Stomach (tissue), 19 donors: ENCODE measurements at places on chromosomes 1 and 21. TPM values are rescaled to one million over a fixed set of nuclear protein-coding genes. Genes with fewer than 3 reads are reported as not detected.

BATF3 gene
- 1.2 TPM for total RNA-seq

BTBD8 gene
- total RNA-seq: 1.4 TPM

CEP85 gene
- 10.3 TPM for total RNA-seq

ADAMTSL4 gene
- total RNA-seq: 32.3 TPM

C8B gene
- total RNA-seq: not detected

INSRR gene
- total RNA-seq: not detected

CHIA gene
- 23.2 TPM for total RNA-seq

ZNF669 gene
- 5.2 TPM for total RNA-seq

DNAH14 gene
- 158 TPM for total RNA-seq

LRRC40 gene
- 2.3 TPM for total RNA-seq

THEMIS2 gene
- total RNA-seq: 17.6 TPM

CELA3B gene
- total RNA-seq: not detected

SLC16A4 gene
- 0.89 TPM for total RNA-seq

GFI1 gene
- total RNA-seq: 1.3 TPM

DNA sequence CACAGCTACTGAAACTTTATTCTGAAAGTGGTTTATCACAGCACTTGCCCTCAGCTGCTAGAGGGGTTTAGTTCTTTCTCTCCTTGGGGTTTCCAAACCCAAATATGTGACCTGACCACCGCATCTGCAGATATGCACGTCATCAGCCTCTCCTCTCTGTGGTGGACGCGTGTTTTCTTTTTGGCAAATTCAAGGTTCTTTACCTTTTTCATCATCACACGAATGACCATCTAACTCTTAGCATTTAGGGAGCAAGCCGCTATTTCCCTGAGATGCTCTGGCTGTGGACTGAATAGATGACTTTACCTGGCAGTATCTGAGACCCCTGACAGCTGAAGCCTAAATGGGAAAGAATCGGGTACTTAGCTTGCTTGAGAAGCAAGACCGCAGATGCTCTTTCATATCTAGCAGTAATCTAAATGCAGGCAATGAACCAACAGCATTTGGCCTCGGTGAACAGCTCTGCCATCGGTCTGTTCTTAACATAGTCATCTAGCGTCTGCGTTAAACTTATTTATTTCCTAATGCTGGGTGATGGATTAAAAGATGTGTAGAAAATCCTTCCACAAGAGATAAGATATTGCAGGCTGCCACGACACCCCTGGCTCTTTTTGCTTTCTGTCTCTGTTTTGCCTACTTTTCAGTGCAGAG lies 463.4 kb downstream of the CAMTA1 start:
- H3K27me3 ChIP-seq: no peaks in the 10 kb centered on the region
- H3K36me3 ChIP-seq: no peaks in the 10 kb centered on the region
- no peak overlapping the region for H3K4me3 ChIP-seq
- H3K27ac ChIP-seq: no peak overlapping the region
- no peak for DNase-seq

- no peak overlapping the region for H3K4me3 ChIP-seq
- peaks cover 5% of the 10 kb centered on the region for H3K4me1 ChIP-seq
- peaks cover 94% of the 10 kb centered on the region for H3K36me3 ChIP-seq
- no peak for DNase-seq
Observed at GRCh38 chr1:248850124-248850523, 8.8 kb downstream of the ZNF692 start.

GRCh38 chr1:230563591-230563990 lies 78.7 kb upstream of the COG2 start:
- no peak for DNase-seq
- H3K27me3 ChIP-seq: no peaks in the 10 kb centered on the region
- H3K4me1 ChIP-seq: no peaks in the 10 kb centered on the region
- H3K27ac ChIP-seq: no peak overlapping the region
- no peak overlapping the region for H3K4me3 ChIP-seq
- H3K36me3 ChIP-seq: no peaks in the 10 kb centered on the region

DNA sequence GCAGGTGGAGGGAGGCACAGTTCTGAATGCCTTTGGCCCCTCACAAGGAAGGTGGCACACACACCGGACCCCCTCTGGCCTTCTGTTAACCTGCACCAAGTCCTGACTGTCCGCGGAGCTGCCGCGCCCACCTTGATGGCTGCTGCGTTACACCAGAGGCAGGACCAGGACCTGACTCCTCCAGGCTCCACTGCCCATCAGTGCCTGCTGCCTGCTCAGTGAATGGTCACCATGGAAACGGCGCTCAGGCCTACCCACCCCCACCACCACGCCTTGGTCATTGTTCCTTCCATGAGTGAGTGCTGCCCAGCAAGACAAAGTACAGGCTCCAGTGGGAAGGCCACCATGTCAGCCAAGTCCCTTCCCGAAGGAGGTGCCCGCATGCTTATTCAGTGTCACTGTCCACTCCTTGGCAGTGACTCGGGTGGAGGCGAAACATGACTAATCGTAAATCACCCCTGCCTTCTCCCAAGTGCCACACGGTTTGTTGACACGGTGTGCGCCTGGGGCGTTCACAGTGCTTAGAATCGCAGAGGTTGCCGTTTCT lies 57.3 kb downstream of the SLC37A1 start:
- H3K36me3 ChIP-seq: peaks cover 93% of the 10 kb centered on the region
- H3K4me3 ChIP-seq: no peak overlapping the region
- H3K27me3 ChIP-seq: no peaks in the 10 kb centered on the region
- no peaks in the 10 kb centered on the region for H3K4me1 ChIP-seq
- DNase-seq: peak; percentile 73
- H3K27ac ChIP-seq: no peak overlapping the region

- no peak for DNase-seq
- no peaks in the 10 kb centered on the region for H3K36me3 ChIP-seq
- H3K27me3 ChIP-seq: no peaks in the 10 kb centered on the region
- peaks cover 48% of the 10 kb centered on the region for H3K4me1 ChIP-seq
- H3K27ac ChIP-seq: peak overlapping the region; percentile 85
Observed at GRCh38 chr21:41362605-41363369, 960 bp downstream of the MX2 start.

DNA sequence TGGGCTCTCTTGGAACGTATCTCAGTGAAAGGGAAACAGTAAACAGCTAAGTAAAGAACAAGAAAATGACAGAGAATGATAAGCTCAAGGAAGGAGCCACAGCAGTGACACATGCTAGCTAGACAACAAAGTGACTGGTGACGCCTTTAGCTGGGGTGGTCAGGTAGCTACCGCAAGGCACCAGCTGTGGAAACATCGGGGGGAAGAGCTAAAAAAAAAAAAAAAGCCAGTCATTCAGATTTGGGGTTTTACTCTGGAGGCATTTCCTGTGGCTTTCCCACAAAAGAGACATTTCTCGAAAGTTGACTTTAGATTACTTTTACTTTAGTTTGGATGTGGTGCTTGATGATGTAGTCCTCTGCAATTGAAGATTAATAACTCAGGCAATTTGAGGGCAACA lies 2.1 kb downstream of the FHAD1 start:
- H3K36me3 ChIP-seq: no peaks in the 10 kb centered on the region
- no peak overlapping the region for H3K4me3 ChIP-seq
- H3K27ac ChIP-seq: no peak overlapping the region
- peaks cover 8% of the 10 kb centered on the region for H3K27me3 ChIP-seq

GRCh38 chr1:1324084-1324523 lies 356 bp downstream of the INTS11 start:
- peak overlapping the region; percentile 99 for H3K4me3 ChIP-seq
- DNase-seq: no peak
- H3K27me3 ChIP-seq: no peaks in the 10 kb centered on the region

- DNase-seq: no peak
- no peaks in the 10 kb centered on the region for H3K27me3 ChIP-seq
- no peak overlapping the region for H3K27ac ChIP-seq
- H3K4me1 ChIP-seq: no peaks in the 10 kb centered on the region
Observed at GRCh38 chr1:214791961-214792360, 189.0 kb downstream of the CENPF start.

DNA sequence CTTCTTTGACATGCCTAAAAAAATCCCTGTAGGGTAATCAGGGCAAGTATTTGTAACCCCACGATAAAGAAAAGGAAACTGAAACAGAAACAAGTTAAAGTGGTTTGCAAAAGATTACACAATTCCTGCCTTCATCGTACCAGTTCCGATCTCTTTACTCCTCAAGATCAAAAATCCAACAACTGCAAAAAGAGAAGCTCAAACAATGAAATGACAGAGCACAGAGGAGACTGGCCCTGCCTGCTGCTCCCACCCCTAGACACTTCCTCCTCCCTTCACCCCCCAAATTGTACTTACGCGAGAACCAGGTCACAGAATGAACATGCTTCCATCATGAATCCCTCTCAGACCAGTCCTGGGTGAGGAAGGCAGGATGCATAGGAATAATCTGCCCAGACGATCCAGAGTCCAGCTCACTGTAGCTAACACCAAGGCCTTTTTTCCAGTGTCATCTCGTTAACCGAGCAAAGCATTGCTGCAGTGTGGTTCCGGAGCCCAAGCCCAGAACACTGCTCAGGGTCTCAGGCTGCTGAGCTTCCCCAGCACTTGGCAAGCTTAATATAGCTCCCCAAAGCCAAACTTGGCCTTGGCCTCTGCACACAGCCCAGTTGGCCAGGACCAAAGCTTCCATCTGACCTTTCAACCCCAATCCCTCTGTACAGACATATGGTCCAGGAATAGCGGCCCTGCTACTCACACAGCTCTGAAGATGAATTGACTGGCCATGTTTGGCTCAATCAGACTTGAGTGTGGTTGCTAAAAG lies 20.3 kb downstream of the RXRG start:
- DNase-seq: peak; percentile 28
- H3K4me3 ChIP-seq: peak overlapping the region; percentile 17
- H3K27me3 ChIP-seq: no peaks in the 10 kb centered on the region
- H3K4me1 ChIP-seq: no peaks in the 10 kb centered on the region

GRCh38 chr1:217139513-217139912 lies 416.3 kb upstream of the ESRRG start:
- H3K27ac ChIP-seq: no peak overlapping the region
- H3K36me3 ChIP-seq: no peaks in the 10 kb centered on the region
- peaks cover 37% of the 10 kb centered on the region for H3K4me1 ChIP-seq

DNA sequence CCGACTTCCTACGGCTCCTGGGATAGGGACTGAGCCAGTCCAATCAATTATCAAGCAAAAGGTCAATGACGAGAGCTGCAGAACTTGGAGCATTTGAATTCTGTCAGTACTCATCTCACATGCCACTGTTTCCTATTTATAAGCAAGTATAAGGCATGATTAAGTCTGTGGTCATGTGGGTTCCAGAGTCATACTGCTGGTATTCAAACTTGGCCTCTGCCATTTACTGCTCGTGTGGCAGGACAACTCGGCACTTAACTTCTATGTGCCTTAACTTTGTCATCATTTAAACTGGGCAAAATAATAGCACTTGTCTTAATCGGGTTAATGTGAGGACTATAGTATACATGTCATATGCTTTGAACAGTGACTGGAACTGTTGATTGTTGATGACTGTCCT lies 44.9 kb upstream of the TNFSF18 start:
- H3K27me3 ChIP-seq: no peaks in the 10 kb centered on the region
- no peaks in the 10 kb centered on the region for H3K4me1 ChIP-seq
- no peak for DNase-seq

DNA sequence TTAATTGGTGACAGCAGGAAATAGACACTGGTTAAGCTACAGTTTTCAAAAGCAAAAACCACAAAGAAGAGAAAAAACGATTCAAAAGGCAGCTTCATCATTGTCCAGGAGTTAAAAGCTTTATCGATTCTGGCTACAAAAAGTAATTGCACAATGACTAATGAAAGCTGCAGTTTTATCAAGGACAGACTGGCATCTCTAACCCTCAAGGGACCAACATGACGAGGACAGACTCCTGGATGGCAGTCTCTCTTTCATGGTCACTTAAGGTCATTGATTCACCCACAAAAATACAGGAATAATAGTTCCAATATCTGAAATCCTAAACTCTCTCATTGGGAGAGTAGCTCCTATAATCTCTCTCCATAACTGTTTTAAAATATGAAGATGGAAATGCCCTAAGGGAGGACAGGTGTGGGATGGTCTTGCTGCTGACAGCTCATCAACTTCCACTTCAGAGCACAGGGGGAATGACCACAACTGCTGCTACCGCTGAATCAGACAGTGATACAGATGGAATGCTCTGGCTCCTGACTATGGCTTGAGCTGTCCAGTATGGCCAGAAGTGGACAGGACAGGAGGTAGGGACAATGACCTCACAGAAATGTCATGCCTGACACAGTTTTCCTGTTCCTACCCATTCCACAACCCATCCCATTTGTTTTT lies 17.4 kb upstream of the CPLANE2 start:
- DNase-seq: no peak
- H3K27me3 ChIP-seq: no peaks in the 10 kb centered on the region
- H3K36me3 ChIP-seq: peaks cover 29% of the 10 kb centered on the region
- no peak overlapping the region for H3K4me3 ChIP-seq

DNA sequence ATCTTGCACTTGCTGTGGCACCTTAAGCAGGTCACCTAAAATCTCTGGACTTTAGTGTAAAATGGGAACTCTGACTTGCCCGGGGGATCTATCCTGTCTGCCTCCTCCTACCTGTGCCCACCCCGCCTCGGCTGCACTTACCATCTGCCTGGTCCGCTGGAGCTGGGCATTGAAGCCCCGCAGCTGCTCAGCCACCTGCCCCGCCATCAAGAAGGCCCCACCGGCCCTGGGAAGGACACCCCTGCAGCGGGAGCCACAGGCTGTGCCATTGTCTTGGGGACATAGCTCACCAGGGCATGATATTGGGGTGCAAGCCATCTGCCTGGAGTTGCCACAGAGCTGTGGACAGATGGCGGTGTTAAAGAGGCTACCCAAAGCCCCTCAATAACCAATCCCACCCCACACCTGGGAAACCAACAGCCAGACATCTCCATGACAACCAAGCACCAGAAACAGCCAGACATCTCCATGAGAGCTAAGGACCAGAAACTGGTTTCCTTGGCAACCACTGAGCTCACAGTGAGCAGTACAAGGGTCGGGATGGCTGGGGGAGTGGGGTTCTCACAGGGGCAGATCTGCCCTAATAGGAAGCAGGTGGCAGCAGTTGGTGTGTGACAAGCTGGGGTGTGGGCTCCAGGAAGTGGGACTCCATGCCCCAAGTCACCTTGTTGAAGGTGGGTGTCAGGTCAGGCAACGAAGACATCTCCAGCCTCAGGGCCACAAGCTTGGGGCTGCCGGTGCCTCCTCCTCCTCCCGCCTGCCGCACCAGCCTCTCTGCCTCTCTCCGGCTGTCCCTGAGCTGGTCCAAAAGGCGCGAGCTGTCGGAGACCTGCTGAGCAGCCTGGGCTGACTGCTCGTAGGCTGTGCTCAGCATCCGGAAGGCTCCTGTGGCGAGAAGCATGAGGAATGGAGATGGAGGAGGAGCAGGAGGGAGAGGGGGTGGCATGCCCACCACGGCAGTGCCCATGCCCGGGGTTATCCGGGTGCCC lies 29.1 kb downstream of the LAMB3 start:
- H3K4me3 ChIP-seq: no peak overlapping the region
- H3K27me3 ChIP-seq: no peaks in the 10 kb centered on the region
- H3K4me1 ChIP-seq: peaks cover 18% of the 10 kb centered on the region
- no peak for DNase-seq
- no peaks in the 10 kb centered on the region for H3K36me3 ChIP-seq
- no peak overlapping the region for H3K27ac ChIP-seq

- peaks cover 13% of the 10 kb centered on the region for H3K4me1 ChIP-seq
- H3K36me3 ChIP-seq: no peaks in the 10 kb centered on the region
- no peak for DNase-seq
- no peak overlapping the region for H3K4me3 ChIP-seq
- no peak overlapping the region for H3K27ac ChIP-seq
Observed at GRCh38 chr1:86778569-86779239, 74.3 kb downstream of the SH3GLB1 start.
